Naive B cell (primary cell): ENCODE measurements at places on chromosomes 13 and 19. TPM values are rescaled to one million over a fixed set of nuclear protein-coding genes. Genes with fewer than 3 reads are reported as not detected.

SCEL gene
- polyA plus RNA-seq = not detected

MAST1 gene
- 0.11 TPM for polyA plus RNA-seq

SNRNP70 gene
- 63.5 TPM for polyA plus RNA-seq

TLE6 gene
- 1.5 TPM for polyA plus RNA-seq

GPR180 gene
- 1.1 TPM for polyA plus RNA-seq
